Stimulated activated CD8-positive, alpha-beta memory T cell treated with anti-CD3 and anti-CD28 coated beads, Interleukin-7, amount 100 ng/mL, for 24 hours (primary cell): ENCODE measurements at places on chromosomes 2 and 18.

GRCh38 chr2:10514743-10515142, 66.6 kb upstream of the ODC1 start:
- DNase-seq: no peak

GRCh38 chr18:45837283-45838070, 12.0 kb downstream of the SIGLEC15 start:
- DNase-seq: no peak

DNA sequence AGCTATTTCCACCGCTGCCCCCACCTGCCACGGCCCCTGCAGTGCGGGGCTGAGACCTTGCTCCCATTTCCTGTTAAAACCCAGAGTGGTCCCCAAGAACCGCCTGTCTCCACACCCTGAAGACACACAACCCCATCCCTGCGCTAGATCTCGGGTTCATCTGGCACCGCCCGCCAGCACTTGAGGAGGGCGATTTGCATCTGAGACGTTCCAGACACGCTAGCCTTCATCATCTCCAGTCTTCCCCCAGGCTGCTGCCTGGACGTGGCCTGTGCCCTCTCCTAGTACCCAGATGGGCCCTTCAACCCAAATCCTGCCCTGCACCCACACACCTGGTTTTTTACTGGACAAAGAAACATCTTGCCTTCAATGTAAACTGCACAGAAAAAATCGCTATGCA, 49.8 kb downstream of the SLC66A2 start:
- DNase-seq: no peak

- DNase-seq: no peak
Observed at GRCh38 chr2:99925960-99926359, 216.4 kb downstream of the AFF3 start.

DNA sequence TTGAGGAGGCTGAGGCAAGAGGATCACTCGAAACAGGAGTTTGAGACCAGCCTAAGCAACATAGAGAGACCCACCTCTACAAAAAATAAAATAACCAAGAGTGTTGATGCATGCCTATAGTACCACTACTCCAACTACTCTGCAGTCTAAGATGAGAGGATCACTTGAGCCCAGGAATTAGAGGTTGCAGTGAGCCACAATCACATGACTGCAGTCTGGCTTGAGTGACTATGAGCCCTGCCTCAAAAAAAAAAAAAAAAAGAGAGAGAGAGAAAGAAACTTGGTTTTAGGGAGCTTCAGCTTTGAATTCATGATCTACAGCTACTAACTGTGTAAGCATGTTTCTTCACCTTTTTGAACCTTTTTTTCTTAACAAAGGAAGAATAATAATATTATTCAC, 119.9 kb downstream of the HNMT start:
- no peak for DNase-seq

- DNase-seq: no peak
Observed at GRCh38 chr2:83944191-83944590, 514.9 kb downstream of the SUCLG1 start.

GRCh38 chr18:67508146-67508545, 8.4 kb downstream of the DSEL start:
- no peak for DNase-seq

GRCh38 chr2:23381084-23381483, 3.9 kb upstream of the KLHL29 start:
- DNase-seq: no peak

DNA sequence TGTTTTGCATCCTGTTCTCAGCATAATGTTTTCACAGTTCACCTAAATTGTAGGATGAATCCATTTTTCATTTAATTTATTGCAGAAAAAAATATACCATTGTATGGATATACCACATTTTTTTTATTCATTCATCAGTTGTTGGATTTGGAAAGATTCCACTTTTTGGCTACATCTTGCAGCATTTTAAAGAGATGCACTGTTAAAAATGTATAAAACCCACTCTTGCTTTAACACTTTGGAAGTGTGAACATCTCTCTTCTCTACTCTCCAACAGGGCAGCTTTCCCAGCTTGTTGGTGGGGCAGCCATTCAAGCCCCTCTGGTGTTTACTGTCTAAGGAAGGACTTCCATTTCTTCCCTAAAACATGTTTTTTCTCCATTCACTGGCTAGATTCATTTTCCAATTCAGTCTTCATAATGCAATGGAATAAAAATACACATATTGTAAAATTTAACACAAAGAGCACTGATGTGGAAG, 104.4 kb upstream of the CBLN2 start:
- no peak for DNase-seq

GRCh38 chr2:165112133-165112573, 91.7 kb downstream of the SCN3A start:
- no peak for DNase-seq

- no peak for DNase-seq
Observed at GRCh38 chr2:149528983-149529382, 58.6 kb downstream of the MMADHC start.

GRCh38 chr18:35174093-35174731, 66.6 kb upstream of the ZNF397 start:
- no peak for DNase-seq

DNA sequence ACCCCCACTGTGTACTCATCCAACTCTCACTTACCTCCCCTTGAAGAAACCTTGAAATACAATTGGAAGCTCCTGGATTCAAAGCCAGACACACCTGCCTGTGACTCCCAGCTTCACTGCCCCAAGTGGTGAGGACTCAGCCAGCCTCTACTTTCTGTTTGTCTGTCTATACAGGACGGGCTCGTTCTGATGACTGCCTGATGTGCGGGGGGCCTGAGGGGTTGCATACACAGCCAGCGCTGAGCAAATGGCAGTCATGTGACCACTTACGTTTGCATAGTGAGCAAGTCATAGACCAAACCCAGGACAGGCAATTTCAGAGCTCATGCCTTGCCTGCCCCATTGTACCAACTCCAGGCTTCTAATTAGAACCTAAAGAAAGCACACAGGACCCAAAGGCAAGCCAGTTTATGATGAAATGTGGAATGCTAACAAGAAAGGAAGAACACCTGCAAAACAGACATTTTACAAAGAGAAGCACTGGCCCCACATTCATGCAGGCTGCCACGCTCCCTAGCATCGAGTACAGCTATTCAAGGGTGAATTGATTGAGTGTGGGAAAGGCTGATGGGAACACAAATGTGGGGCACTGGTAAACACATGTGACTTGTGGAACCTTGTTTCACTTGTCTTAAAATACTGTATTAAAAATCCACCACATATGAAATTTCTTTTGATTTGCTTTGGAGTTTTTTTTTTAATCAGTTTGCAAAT, 137.8 kb downstream of the LNPK start:
- no peak for DNase-seq

GRCh38 chr18:11733031-11733430, 44.0 kb downstream of the GNAL start:
- peak; percentile 35 for DNase-seq

GRCh38 chr2:234488913-234489451, 7.9 kb downstream of the ARL4C start:
- no peak for DNase-seq
